ENCODE measurements at places on chromosomes 6 and 20.

DNA sequence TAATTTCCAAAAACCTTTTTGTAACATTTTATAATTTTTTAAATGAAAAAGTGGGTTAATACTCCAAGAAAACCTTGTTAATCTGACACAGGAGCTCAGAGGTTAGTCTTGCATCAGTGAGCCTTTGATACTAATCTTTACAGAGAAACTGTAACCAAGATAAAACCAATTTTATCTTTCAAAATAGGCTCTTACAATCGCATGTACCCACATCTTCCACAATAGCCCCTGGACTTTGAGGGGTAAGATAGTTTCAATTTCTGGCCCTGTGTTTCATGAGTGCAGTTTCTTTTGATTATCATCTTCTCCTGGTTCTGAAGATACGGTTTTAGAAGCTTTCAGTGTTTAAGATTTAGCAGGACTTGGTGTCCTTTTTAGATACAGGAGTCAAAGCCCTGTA is 34.5 kb upstream of the MAS1L start:
- no peak for DNase-seq

DNA sequence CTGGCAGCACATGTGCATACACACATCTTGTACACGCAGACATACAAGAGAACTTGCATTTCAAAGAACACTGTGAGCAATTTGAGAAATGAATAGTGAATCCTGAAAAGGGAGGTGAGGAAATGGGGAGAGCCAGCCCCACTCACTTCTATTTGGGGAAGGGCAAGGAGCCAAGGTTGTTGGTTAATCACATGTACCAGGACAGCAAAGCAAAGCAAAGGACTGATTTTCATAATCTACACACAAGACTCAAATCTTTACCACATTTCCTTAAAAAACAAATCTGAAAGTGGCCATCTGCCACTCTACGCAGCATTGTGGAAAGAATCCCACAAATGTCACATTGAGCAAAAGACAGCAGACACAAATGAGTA is 35.0 kb upstream of the KIF16B start:
- DNase-seq: no peak

DNA sequence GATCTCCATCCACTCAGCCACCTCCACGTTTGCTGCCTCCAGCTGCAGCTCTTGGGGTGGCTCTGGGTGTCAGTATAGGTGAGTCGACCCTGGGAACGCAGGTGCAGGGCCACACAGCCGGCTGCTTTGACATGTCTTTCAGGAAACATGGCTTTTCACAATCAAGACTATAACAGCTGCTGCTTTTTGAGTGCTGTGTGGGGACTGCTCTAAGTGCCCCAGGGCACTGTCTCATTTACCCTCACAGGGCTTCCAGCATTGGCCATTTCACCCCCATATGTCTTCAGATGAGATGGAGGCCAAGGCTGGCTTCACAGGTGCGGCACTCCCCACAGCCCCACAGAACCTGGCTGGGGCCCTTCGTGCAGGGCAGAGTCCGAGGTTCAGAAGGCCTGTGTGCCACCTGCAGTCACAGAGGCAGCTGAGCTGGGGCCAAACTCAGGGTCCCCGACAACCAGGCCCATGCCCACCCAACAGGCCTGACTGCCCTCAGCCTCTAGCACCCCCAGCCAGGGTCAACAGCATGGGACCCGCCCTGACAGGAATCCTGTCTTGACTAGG is 14.9 kb upstream of the CST7 start:
- DNase-seq: no peak

DNA sequence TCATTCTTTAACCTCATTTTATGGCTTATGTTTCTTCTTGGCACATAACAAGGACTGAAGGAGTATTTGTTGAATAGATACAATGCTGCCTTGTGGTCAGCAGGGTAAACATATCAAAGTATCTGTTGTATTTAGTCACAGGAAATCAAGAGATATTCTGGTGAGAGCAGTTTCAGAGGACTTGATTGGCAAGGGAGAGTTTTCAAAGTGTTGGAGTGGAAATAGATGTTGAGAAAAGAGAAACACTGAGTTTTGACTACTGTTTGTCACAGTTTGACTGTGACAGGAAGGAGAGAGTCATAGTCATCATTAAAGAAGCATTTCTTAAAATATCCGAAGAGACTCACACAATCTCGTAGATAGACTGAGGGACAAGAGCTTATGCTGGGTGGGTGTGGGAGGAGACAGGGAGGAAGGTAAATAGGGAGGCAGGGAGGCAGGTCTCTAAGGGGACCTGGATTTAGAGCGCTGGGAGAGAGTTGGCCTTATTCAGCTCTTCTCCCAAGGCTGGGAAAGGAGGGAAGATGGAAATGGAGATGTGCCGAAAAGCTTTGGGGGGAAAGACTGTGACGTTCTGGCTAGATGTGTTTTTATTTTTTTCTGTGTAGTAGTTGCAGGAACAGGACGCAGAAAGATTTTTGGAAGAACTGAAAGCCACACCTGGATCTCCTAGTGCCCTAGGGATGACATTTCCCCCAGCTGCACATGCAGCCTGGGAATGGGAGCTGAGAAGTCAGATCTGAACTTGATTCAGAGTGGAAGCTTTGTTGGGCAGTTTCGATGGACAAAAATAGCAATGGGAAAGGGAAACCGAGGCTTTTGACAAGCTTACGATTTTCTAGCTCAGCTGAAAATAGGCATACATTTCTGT is 65.0 kb upstream of the IFNGR1 start:
- no peak for DNase-seq

GRCh38 chr20:5141615-5142014 is 14.8 kb downstream of the CDS2 start:
- DNase-seq: no peak

- DNase-seq: no peak
Measured at GRCh38 chr20:17896193-17896723, 72.3 kb downstream of the SNX5 start.

- DNase-seq: no peak
Measured at GRCh38 chr20:24816907-24817306, 132.2 kb upstream of the CST7 start.

DNA sequence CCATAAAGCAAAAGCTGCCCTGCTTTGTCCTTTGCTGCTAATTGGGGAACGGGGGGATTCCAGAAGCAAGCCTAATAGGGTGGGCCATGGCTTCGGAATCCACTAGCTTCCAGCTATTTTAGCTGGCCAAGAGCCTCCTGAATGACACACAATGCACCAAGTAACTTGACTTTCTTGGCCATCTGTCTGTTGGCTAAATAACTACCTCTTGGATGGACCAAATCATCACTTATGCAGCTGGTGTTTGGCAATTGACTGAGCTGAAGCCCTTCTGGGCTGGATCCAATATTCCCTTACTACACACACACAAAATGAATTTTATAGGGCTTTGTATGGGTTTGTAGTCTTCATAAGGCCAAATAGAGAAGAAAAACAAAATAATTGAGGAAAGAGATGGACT is 8.8 kb upstream of the CBLN4 start:
- DNase-seq: no peak

DNA sequence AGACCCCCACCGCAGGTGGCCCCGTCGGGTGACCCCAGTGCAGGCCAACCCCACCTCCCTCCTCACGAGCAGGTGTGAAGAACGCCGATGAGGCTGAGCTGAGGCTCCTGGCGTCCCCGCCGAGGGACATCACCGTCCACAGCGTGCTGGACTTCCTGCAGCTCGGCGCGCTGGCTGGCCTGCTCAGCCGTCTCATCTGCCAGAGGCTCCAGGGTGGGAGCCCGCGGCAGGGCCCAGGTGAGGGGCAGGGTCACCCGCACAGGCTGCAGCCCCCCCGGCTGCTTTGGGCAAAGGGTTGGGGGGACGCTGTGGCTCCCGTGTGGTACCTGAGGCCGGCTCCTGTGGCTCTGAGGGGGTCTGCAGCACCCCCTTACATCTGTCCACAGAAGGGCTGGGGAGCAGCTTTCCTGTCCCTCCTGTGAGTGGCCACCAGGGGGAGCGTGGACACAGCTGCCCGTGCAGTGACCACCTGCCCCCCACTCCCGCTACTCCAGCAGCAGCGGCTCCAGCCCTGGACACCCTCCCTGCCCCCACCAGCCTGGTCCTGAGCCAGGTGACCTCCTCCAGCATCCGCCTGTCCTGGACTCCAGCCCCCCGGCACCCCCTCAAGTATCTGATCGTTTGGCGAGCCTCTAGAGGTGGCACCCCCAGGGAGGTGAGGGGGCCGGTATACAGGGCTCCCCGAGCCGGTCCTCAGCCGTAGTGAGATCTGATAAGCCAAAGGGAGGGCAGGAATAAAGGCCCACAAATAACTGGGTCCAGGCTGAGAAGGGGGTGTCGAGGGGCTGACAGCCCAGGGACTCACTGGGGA is 16.5 kb downstream of the COL20A1 start:
- peak; percentile 29 for DNase-seq

GRCh38 chr6:7707787-7708186 is 18.1 kb upstream of the BMP6 start:
- no peak for DNase-seq

DNA sequence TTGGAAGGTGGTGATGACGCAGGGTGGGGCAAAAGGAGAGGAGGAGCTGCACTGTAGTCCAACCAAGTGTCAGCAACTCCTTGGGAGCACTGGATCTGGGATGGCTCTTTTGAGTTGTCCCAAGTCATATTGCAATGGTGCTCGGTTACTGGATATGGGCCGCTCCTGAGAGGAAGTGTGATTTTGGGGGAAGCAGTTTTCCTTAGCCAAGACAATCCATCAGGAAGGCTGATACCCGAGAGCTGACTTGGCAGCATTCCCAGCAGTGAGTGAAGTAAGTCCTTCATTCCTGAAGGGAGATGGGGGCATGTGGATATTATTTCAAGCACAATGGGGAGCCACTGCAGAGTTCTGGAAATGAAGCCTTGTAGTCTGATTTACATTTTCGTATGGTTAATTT is 354.1 kb downstream of the RFPL4B start:
- no peak for DNase-seq

- no peak for DNase-seq
Measured at GRCh38 chr6:22019857-22020256, 277.0 kb downstream of the PRL start.

DNA sequence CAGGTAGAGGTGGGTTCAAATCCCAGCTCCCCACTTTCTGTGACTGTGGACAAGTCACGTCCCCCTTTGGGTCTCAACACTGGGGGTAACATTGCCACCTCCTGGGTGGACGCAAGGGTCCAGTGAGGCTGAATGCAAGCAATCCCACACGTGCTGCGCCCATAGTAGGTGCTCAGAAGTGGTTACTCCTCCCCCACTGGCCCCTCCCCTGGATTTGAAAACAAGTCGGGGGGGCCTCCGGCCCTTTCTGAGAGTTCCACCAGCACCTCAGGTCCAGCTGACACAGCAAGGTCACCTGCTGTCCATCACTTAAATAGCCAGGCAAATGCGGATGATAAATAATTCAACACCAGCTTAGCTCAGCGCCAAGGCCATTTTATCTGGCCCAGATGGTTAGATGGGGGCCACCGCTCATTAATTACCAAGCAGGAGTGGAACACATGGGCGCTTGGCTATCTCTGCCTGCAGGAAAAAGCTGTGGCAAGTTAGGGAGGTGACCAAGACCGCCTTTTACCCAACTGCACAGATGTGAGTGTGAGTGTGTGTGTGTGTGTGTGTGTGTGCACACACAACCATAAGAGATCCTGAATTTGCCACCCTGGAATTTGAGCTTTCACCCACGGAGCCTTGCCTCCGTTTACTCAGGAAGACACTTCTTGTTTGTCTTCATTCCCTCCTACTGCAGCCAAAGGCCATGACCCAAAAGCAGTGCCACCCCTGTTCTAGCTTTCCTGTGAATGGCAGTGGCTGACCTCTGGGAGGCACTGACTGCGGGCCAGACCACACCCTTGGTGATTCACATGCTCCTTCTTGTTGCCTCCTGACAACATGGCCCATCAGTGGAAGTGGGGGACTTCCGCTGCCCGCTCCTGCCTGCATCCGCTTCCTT is 34.7 kb upstream of the KCNB1 start:
- DNase-seq: no peak

GRCh38 chr6:145067430-145067829 is 667.9 kb downstream of the EPM2A start:
- no peak for DNase-seq

DNA sequence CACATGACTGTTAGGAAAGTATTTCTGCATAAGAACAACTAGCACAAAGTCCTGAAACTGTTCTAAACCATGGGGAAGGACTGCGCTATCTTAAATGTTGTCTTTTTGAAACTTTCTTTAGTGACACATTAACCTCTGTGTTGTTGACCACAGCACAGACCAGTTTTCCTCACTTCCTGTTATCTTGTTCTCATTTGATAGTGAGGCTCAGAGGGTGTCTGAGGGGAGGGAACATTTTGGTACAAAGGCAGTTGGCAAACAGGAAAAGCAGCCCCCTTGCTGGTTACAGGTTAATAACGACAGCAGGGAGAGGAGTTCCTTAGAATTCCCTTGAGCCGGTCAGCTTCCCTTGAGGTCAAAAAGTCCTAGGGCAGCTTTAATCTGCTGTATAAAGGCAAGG is 143.5 kb upstream of the BMP2 start:
- DNase-seq: no peak

DNA sequence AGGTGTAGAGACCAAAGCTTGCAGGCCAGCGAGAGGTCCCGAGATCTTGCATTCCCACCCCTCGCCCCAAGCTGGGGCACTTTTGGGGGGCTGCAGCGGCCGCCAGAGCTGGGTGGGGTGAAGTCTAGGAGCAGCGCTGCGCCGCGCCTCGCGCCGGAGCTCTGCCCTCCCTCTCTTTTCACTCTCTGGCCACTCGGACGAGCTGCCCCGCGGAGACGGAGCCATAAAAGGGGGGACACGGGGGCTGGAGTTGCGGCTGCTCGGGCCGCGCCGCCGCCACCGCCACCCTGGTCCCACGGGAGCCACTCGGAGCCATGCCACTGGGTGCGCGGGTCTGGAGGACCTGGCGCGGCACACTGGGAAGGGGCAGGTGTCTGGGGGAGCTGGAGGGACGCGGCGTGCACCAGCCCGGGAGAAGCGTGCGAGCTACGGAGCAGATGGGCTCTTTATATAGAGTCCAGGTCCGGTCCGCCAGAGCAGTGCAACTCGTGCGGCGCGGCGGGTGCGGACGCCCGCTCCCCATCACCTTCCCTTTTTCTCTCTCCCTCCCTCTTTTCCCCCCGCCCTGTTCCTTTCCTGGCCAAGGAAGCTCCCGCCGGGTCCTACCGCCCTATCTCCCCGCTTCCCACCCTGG is 687 bp upstream of the HTR1B start:
- no peak for DNase-seq

- DNase-seq: no peak
Measured at GRCh38 chr20:50592282-50593004, 82.3 kb downstream of the PTPN1 start.

DNA sequence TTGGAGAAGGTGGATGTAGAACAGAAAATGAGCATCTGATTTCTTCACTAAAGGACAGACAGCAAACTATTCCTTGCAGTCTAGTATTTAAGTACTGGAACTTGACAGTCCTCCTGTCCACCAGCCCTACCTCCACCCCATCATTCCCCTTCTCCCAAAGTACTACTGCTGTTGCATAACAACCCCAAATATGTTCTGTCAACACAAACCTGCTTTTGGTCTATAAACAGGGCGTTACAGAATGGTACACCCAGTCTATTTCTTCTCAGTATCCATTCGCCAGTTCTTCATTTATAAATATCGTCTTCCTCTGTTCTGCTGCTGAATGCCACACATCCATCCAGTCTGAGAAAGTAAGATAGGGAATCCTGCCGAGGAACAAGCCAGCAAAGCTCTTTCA is 27.7 kb upstream of the SLC22A1 start:
- DNase-seq: no peak

Data from activated naive CD4-positive, alpha-beta T cell treated with Interleukin-2 at 50 U/mL for 16 hours (primary cell).